Activated CD8-positive, alpha-beta memory T cell treated with anti-CD3 and anti-CD28 coated beads for 4 hours (primary cell): ENCODE measurements at places on chromosomes 4 and X.

- DNase-seq = no peak
These were observed 218.6 kb upstream of the ANXA3 start for GRCh38 chr4:78332976-78333375.

DNA sequence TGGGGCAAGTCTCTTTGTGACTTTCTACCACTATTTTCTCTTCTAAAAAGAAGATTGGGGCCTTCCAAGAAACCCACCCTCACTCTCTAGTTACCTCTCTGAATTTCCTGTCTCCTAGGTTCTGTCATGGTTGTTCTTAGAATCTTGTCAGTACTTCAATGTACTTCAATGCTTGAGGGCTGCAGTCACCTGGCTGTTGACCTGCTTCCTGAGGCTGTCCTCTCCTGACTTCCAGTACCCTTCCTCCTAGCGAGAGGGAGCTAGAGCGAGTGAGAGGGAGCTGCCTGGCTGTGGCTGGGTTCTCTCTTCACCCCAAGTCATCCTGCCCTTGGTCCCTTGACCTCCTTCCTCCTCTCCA, 17.7 kb downstream of the CD99L2 start:
- no peak for DNase-seq

- no peak for DNase-seq
These were observed 171.5 kb upstream of the DIPK2B start for GRCh38 chrX:45372151-45372550.

DNA sequence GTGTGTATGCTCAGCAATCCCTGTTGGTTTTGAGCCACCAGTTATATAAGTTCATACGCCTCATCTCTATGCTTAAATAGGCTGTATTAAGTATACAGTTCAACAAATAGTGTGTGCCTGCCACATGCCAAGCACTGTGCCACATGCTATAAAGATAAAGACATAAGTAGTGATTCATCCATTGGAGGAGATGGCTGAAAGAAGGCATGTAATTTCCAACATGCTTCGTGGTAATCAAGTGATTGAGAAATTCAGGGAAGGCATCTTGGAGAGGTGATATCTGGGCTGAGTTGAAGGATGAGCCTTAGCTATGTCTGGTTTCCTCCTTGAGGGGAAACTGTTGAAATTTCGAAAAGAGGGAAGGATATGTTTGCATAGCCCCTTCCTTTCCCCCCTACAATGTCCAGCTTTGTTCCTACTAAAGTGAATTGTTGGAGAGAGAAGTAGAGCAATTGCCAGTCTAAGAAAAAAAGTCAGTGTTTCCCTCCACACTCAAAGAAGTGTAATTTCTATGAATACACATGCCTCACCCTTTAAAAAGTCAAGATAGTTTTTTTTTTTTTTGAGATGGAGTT, 96.5 kb downstream of the ARHGAP10 start:
- DNase-seq = no peak

DNA sequence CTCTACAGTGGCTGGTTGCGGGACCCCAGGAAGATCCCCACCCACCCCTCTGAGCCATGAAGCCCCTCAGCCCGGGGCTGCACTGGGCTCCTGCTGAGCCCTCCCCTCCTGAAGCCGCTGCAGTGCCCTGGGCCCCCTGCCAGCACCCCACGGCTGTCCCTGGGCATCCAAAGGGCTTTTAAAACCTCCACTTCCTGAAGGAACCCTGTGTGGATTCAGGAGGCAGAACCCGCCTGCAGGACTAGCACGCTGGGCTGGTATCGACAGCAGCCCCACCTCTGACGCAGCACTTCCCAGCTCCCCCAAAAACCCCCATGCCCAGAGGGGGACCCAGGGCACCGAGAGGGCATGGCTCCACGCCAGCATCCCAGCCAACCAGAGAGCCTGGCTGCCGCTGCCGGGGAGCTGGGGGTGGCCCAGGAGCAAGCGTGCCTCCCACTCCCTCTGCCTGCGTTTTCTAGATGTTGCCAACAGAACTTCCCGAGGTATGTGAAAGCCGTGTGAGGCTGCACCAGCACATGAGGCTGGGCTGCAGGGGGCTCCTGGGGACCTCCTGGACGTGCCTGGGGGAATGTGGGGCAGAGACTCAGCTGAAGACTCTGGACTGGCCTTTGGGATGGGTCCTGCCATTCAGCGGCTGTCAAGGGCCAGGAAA, 6.3 kb downstream of the MXD4 start:
- no peak for DNase-seq

DNA sequence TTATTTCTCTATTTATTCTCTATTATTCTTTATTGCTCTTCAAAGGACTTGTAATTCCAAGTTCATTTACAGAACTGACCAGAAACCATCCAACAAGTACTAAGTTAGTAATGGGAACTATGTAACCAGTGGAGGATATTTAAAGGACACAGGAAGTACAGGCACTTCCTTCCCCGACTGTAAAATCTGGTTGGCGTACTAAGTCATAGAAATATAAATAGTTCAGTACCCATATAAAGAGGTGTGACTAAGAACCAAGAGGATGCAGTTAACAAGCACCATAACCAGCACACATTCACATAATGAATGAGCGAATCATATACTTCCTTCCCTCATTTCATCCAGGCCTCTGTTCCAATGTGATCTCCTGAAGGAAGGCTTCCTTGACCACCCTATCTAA, 3.6 kb upstream of the EIF4E start:
- no peak for DNase-seq

GRCh38 chr4:120801137-120801758, 121.3 kb downstream of the PRDM5 start:
- no peak for DNase-seq

- no peak for DNase-seq
These were observed 110.6 kb downstream of the REPS2 start for GRCh38 chrX:17056868-17057608.

DNA sequence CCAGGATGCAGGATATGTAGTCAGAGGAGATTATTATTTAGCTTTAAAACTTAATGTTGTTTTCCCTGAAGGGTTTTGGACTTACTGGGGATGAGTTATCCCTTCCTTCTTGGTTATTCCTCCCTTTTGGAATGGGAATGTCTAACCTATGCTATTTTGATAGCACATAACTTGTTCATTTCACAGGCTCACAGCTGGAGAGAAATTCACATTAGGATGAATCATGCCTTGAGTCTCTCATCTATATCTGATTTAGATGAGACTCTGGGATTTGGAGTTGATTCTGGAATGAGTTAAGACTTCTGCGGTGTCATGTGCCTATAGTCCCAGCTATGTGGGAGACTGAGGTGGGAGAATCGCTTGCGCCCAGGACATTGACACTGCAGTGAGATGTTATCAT, 81.1 kb downstream of the ATP11C start:
- DNase-seq = no peak

- no peak for DNase-seq
These were observed 61.7 kb downstream of the PPARGC1A start for GRCh38 chr4:23828020-23828715.

GRCh38 chr4:152697284-152698088, 17.7 kb upstream of the TMEM154 start:
- no peak for DNase-seq

DNA sequence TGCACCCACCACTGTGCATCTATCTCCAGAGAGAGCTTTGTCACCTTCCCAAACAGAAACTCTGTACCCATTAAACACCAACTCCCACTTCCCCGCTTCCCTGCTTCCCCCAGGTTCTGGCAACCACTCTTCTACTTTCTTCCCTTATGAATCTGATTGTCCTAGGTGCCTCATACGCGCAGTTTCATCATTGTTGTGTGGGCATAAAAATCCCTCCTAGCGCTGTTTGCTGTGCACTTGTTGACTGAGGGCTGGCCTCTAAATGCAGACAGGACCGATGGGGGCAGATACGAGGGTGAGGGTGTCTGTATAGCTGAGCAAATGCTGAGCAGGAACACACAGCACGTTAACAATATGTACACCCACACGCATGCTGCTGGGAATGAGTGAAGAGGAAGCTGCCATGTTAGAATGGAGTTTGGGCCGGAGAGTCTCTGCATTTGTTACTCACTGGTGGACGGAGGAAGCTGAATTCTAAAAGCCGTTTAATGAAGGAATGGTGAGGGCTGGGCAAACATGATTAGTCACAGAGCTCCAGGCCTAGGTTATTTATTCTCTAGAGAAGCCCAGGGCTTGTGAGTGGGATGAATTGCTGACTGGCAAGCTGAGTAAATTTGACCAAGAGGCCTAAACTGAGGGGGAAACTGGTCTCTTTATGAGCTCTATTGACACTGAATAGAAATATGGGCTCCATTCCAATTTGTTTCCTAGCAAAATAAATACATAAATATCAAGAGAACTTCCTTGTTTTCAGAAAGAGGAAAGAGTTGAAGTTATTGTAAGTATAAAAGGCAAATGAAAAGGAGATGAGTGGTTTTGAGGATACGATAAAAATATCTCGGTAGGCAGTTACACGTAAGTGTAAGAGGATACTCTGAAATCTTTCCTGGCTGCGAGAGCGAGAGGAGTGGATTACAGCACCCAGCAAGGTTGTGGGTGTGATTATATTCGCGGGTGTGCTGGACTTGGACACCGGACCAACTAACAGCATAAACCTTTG, 95.9 kb upstream of the RPS6KA3 start:
- no peak for DNase-seq

DNA sequence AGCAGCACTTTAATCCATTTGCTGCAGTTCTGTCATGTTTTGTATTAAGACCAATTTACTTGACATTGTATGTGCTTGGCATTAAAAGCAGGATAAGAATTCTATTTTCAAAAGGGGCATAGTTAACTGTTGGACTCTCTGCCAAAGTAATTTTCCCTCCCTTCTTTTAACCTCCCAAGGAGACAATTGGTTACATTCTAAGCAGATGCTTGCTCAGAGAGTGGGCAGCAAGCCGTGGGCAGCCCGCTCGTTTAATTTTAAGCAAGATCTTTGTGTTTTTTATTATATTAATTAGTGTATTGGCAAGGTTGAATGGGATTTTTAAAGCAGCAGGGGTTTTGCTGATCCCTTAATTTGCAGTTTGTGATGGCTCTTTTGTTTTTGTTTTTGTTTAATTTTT, 37.1 kb upstream of the KLHL8 start:
- no peak for DNase-seq

GRCh38 chr4:112170451-112170993, 25.3 kb downstream of the FAM241A start:
- DNase-seq = no peak

- DNase-seq = no peak
These were observed 2.9 kb downstream of the SORBS2 start for GRCh38 chr4:185809121-185809520.

DNA sequence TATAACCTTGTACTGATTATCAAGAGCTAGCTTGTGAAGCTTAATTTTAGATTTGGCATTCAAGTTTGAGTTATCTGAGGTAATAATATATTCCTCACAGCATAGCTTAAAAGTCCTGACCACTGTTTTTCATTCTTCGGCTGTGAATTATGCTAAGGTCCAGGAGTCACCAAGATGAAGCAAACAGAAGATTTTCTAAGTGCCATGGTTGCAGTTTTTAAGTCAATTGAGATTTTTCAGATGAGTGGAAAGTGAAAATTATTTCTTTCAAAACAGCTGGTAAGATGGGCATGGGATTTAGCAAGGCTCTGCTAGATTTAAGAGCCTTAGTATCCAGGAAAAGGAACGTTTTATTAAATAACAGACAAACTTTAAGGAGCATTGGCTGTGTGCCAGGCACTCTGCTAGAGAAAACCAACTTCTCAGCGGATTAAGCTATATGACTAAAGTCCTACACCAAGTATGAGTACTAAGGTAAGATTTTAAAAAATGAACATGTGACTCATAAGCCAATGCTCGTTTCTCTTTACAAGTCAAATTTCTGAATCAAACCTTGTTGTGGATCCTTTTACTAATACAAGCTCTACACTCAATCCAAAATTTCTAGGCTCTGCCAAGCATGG, 149.9 kb upstream of the IL15 start:
- no peak for DNase-seq

DNA sequence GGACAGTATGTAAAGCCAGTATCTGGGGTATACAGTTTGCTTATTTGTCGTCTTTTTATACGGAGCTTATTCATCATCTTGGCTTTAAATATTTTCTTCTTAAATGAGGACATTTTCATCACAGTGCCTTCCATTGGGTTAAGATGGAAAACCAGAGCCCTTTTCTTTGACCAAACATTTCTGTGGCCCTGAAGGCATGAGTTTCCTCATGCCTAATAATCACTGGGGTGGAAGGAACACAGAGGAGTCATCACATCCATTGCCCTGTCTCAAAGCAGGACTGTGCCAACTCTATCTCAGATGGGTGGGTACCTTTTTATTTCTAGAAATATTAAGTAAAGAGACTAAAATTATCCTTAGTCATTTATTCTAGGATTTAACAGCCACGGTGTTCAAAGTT, 40.0 kb downstream of the CHRDL1 start:
- no peak for DNase-seq

- no peak for DNase-seq
These were observed 38.0 kb upstream of the HELT start for GRCh38 chr4:184980261-184980660.

- DNase-seq = no peak
These were observed 78.5 kb upstream of the MTNR1A start for GRCh38 chr4:186633844-186634243.

DNA sequence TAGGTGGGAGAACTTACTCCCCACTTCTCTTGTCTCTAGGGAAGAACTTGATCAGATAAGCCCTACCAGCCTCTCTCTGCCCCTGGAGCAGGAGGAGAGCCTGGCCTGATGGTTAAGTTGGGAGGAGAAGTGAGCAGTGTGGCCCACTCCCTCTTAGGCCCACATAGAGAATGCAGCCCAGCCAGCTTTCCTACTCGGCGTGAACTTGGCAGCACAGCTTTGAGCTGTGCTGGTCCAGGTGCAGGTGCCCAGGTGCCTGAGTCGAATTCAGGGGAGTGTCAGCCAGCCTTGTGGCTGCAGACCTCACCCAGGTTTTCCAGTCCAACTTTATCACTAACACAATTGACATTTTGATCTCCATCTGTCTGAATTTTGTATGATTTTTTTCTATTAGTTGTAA, 77.6 kb upstream of the PAQR3 start:
- no peak for DNase-seq

DNA sequence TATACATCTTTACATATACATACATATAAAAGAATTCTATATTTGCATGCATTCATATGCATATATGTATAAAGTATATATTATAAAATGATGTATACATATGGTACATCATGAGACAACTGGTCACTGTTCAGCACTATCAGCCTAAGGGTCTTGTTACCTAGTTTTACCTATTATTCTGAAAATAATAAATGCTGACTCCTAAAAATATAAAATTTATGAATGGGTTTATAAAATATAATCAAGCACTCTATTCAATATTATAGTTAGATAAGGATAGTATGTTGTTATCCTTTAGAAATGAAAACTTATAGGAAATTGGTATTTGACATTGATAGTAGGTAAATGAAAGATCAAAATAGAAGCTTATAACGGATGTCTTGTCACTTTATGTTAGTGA, 324.2 kb downstream of the GBA3 start:
- DNase-seq = no peak

DNA sequence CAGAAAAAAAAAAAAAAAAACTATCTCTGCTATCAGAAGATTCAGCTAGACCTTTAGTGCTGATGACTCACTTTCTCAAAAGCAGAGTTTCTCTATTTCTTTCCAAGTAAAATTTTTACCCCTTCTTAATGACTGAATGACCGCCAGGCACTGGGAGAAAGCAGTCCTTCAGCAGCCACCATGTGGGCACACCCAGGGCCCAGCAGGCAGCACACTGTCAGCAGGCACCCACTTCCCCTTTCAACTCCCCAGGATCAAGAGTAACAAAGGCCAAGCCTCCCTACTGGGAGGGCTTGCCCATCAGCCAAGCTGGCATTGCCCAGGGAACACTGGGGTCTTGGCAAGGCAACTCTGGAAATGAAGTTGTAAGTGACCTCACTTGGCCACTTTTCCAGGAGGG, 201.9 kb upstream of the MAMLD1 start:
- no peak for DNase-seq

- no peak for DNase-seq
These were observed 281.1 kb upstream of the ARX start for GRCh38 chrX:25296850-25297249.
